NCI-H2029 (cell line): ENCODE measurements at places on chromosomes 11 and 22.

DNA sequence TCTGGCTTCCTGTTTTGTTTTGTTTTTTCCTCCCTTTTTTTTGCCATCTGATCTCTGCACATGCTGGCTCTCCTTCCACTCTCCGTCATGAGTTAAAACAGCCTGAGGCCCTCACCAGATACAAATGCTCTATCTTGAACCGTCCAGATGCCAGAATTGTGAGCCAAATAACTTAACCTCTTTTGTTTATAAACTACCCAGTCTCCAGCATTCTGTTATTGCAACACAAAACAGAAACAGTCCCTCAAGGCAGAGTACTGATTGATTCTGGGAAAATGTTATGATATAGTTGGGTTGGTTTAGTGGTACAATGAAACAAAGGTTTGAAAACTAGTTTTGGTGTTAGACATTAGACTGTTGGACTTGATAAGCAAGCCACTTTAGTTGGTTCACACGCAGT is 1390.0 kb upstream of the RAG2 start:
- no peak for DNase-seq

DNA sequence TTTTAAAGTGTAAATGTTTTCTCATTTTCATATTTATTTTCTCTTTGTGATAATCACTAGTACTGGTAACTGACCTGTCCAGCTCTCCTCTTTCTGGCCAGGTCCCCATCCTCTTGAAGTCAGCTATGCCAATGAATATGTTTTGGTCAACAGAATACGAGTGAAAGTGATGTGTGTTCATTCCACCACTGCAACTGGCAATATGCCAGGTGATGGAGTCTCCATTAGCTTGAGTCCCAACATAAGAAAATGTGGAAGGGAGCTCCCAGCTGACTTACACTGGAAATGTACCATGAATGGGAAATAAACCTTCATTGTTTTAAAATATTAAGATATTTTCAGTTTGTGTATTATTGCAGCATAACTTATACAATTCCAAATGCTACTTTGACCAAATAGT is 75.8 kb downstream of the CCDC34 start:
- no peak for DNase-seq

- DNase-seq, result no peak
Measured at GRCh38 chr22:26075251-26075650, 94.0 kb upstream of the SEZ6L start.

DNA sequence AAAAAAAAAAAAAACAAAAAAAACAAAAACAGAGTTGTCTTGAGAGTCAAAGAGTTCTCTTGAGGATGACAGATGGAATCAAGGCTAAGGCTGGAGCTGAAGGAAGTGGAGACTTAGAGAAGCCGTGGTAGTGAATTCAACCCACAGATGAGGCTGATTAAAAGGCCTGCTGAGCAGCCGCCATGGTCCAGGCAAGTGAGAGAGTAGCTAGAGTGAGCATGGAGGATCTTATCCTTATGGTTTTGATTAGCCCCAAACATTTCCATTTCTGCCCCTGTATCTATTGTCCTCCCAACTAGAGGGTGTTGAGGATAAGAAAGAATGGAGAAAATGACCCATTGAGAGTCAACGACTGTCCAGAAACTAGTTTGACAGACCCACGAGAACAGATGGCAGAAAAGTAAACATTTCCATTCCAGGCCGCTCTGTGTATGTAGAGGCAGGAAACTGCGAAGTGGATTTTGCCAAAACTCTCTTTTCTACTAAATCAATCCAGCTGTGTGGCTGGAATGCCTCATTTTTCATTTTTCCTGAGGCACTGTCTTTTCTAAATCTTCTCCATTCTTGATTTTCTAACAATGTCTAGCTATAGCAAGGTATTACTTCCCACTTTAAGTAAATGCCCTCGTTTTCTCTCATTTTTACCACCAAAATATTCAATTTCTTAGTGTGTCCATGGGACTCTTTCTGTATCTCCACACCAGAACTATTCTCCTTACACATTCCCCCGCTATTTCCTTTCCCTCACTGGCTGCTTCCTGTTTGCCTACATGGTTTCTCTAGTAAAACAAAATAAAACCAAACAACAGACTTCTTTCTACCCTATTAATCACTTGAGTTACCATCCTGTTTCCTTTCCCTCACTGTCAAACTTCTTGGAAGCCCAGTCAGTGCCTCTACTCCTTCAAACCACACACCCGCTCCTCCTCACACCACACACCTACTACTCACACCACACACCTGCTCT is 5.4 kb upstream of the MMP8 start:
- DNase-seq, result no peak

- no peak for DNase-seq
Measured at GRCh38 chr22:36360871-36361383, 26.8 kb downstream of the MYH9 start.

DNA sequence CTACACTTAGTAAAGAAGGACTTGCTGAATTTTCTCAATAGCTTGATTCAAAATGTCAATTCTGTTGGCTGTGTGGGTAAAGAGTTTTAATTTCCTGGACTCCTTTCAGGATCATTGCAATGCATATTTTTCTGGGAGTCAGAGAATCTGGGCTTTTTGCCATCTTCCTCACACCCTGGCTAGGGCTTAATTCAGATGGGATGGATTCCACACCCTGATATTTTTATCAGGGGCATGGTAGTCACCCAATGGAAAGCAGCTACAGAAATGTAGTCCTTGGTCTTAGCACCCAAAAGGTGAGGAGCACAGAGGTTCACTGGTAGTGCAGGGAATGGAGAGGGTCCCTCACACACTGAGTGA is 79.3 kb downstream of the SGSM3 start:
- no peak for DNase-seq

DNA sequence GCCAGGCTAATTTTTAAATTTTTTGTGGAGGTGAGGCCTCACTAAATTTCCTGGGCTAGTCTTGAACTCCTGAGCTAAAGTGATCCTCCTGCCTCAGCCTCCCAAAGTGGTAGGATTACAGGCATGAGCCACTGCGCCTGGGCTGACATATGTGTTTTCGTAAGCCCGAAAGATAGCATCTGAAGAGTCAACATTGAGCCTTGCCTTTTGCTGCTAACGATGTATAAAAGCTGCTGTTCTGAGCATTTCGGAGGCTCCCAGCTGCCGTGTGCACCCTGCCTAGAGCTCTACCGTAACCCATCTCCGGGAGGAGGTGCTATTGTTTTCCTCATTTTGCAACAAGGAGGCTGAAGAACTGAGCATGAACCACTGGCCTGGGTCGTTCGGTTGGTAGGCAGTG is 18.1 kb upstream of the PPP6R3 start:
- no peak for DNase-seq

DNA sequence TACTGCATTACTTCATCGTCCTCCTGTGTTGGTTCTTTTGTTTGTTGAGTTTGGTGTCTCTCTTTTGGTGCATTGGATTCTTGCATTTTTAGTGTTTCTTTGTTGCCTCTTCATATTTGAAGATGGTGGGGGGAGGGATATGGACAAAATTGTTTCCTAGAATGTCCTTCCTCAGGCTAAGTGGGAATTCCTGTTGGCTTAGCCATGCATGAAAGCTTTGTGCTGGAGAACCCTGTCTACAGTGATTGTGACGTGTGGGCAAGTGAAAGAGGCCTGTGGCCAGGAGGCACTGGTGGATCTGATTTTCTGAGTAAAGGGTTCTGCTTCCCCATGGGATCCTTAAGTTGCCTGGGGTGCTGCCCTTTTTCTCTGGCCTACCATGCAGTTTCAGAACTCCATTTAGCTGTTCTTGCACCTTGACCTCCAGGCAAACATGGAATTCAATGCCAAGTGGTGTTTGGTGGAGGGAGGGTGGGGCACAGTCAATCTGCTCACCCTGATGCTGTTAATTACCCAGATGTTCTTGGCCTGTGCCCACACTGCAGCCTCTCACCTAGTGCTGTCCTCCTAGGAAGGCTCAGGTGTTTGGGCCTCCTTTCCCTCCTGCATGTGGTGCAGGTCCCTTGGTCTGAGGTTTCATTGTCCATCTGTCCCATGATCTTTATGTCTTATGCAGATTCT is 46.3 kb upstream of the SLC22A12 start:
- DNase-seq, result no peak

GRCh38 chr11:111446404-111447111 is 65.6 kb downstream of the BTG4 start:
- peak; percentile 89 for DNase-seq

DNA sequence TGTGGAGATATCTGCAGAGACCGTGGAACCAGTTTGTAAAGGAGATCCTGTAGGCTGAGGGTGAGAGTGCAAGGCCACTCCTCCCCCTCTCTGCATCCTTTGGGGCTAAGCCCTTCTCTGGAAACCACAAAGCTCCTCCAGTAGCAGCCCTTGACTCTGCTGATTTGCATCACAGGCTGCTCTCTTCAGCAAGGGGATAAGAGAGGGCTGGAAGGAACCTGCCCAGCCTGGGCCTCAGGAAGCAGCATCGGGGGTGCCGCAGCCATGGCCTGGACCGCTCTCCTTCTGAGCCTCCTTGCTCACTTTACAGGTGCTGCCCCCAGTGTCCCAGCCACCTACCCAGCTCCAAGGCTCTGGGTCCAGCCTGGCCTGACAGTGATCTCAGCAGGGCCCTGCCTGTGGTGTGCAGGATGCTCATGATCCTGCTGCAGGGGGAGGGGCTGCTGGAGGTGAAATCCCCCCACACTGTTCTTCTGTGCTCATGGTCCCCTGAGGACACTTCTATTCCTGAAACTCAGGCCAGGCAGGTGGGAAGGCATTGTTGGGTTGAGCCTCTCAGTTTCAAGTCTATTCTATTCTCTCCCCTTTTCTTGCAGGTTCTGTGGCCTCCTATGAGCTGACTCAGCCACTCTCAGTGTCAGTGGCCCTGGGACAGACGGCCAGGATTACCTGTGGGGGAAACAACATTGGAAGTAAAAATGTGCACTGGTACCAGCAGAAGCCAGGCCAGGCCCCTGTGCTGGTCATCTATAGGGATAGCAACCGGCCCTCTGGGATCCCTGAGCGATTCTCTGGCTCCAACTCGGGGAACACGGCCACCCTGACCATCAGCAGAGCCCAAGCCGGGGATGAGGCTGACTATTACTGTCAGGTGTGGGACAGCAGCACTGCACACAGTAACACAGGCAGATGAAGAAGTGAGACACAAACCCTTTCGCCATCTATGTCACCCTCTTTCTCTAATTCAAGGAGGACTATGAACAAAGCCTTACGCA is 68.5 kb upstream of the IGLL5 start:
- DNase-seq, result no peak

- DNase-seq, result no peak
Measured at GRCh38 chr11:20023082-20023426, 137.2 kb downstream of the DBX1 start.

DNA sequence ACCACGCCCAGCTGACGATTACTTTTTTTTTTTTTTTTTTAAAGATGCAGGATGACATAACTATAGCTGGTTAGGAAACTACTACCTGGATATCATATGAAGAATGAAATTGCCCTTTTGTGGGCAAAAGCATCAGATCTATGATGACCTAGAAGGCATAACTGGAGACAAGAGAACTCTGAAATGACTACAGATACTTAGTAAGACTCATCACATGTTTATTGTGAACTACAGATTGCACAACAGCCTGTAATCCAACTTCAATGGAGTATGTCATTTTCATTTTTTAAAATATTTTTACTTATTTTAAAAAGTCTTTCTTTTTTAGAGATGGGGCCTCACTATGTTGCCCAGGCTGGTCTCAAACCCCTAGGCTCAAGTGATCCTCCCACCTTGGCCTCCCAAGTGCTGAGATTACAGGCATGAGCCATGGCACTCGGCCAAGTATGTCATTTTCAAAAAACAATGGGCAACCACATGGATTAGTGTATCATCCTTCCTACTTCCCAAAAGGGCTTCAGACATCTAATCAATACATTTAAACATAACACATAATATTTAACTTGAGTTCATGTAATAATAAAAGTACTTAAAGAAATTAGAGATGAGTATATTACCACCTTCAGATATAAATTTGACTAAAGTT is 3.3 kb downstream of the MTMR2 start:
- no peak for DNase-seq

- DNase-seq, result no peak
Measured at GRCh38 chr11:116057000-116057399, 552.8 kb upstream of the CADM1 start.
